Putamen (tissue), 1 donor: ENCODE measurements at places on chromosomes 4 and X.

- DNase-seq: peak; percentile 23
Measured at GRCh38 chr4:168710353-168710946, 213.6 kb downstream of the PALLD start.

DNA sequence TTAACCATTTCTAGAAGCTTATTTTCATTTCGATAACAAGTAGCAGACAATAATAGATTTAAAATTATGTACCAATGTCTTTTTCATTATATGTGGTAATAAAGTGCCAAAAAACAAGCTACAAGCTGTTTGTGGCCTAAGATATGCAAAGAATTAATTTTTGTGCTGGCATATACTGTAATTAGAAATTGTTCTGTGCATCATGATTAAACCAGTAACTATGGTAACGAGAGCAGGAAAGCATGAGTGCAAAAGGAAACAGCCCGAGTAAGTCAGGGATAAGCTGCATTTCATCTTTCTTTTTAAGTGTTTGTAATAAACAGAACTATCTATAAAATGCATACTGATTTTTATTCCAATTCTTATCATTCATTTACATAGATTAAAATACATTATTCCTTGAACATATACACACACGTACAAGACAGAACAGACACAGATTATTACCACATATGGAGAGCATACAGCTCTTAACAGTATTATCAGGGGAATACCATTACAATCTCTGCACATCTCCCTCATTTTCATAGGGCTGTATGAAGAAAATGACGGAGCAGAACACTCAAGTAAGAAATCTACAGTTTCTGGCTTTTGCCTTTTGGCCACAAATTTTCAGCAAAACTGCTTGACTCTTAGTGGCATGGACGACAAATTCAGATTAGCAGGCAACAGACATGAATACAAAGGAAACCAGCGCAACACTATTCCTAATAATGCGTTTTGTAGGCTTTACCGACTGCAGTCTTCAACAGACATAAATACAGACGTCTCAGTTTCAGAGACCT is 121.3 kb upstream of the WDR17 start:
- peak; percentile 13 for DNase-seq

- peak; percentile 3 for DNase-seq
Measured at GRCh38 chrX:41236629-41237028, 97.3 kb upstream of the DDX3X start.

- no peak for DNase-seq
Measured at GRCh38 chr4:884896-885295, 47.2 kb downstream of the GAK start.

DNA sequence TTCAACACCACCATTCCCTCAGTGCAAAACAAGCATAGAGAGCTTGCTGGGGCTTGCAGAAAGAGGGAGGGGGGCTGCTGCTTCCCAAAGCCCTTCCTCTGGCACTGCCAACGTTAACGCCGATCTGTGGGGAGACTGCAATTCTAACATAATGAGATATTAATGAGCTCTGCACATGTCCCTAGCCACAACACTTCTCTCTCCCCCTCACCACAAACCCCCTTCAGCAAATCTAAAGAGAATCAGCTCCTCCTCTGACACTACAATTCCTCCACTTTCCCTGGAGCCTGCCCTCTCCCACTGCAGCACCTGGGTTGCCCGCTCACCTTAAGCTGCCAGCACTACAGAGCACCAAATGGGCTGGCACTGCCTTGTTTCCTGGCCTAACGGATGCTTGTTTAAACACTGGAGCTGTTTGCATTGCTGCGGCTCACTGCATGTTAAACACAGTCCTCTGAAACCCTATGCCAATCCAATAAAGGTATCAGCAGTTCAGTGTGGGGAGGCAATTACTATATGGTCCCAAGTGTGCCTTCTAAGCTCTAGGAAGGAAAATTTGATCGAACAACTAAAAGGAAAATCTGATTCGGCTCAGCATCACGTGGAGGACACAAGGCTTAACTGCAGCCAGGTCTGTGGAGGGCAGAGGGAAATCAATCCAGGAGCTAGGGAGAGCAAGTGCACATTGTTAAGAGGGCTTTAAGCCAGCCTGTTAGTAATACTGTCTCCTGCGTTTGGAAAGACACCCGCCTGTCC is 232.4 kb downstream of the MAML3 start:
- DNase-seq: no peak

DNA sequence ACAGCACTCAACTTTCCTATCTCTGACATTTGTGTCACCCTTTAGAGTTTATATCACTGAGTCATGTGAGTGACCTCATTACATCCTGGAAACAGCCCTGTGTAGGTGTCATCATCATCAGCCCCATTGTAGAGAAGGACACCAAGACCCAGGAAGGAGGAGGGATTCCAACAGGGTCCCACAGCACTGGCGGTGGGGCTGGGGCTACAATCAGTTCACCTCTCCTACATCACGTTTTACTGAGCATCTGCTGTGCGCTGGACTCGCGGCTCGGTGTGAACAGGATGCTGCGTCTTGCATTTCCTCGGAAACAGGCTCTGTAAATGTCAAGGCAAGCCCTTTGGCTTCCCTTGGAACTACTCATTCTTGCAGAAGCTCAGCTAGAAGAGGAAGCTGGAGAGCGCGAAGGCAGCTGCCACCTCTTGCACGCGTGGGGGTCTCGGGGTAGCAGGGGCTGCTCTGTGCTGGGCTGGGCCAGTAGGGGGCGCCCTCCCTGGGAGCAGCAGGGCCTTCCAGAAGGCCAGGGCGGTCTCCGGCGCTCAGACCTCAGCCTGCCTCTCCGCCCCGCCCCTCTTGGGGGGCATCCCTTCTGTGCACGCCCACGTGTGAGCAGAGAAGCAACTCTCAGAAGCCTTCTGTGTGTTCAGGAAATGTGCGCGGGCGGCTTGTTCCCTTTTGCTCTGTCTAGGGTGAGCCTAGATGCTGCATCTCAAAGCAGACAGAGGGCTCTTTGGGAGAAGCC is 29.0 kb downstream of the REELD1 start:
- peak; percentile 76 for DNase-seq

DNA sequence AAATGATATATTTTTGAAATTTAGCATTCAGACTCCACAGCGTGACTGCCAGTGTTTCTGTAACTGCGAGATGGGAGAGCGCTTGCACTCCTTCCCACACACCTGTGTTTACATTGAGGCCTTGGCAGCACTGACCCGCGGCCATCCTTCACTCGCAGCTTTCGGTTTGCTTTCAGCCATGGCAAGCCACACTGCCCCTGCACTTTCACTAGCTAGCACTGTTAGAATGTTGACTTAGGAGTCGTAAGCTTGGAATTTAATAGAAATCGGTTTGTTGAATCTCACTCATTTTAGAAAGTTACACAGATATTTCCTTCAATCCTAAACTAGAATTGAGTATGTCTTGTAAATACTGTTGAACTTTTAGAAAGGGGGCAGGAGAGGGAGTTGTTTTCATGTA is 136.2 kb downstream of the CFAP299 start:
- DNase-seq: no peak

- no peak for DNase-seq
Measured at GRCh38 chrX:100895365-100896075, 21.4 kb upstream of the NOX1 start.

DNA sequence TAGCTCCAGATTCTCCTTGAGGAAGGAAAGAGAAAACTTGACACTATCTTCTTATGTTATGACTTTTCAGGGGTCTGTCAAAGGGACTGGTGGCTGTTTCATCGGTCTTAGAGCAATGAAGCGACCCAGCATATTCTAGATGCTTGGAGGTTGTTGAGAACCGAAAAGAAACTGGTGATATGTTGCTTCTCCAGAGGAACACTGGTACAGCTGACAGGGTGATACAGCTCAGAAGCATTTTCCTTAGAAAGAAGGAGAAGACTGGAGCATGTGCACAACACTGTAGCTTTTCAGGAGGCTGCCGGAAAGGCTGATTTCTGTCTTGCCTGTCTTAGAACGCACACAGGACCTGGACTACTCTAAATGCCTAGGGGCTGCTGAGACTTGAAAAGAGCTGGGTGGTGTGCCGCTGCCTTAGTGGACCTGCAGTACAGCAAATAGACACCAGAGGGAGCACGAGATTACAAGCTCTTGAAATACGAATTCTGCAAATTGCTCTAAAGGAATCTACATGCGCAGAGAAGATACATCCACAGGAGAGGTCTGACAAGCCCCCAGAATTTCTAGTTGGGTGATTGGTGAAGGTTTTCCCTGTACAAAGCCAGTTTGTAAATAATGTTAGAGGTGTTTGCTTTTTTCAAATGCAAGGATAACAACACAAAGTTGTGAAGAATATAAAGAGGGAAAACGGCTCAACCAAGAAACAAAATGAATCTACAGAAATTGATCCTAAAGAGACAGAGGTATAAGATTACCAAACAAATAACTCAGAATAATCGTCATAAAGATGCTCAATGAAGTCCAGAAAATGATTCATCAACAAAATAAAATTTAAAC is 223.1 kb upstream of the DMD start:
- DNase-seq: peak; percentile 22

- DNase-seq: no peak
Measured at GRCh38 chrX:5176766-5177165, 1051.9 kb downstream of the NLGN4X start.

DNA sequence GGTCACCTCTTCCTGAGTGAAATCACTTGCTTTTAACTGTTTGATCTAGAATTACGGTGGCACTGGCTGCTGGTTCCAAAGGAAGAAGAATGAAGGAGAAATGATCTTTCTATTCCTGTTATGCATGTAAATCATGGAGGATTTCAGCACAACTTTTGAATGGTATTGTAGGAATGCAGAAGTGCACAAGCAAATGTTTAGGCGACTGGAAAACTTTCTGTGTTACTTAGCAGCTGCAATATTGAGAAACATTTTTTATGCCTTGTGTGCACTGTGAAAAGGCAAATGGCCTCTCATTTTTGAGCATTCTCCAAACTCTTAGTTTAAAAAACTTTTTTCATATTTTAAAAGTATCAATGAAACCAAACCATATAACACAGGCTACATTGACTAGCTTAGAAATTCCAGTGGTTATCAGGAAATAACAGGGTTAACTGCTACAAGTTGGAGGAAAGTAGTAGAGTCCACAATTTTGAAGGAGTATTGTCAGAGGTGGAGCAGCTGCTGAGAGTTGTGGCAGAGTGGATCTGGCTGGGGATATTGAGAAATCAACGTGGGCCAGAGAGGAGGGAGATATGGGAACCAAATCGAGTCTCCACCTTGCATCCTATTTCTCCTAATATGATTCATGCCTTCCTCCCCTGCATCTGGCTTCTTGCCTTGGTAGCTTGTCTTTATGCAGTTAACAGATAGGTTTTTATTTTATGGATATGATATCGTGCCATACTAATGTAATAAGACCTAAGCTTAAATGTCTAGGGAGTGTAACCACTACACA is 32.0 kb upstream of the FHL1 start:
- no peak for DNase-seq

DNA sequence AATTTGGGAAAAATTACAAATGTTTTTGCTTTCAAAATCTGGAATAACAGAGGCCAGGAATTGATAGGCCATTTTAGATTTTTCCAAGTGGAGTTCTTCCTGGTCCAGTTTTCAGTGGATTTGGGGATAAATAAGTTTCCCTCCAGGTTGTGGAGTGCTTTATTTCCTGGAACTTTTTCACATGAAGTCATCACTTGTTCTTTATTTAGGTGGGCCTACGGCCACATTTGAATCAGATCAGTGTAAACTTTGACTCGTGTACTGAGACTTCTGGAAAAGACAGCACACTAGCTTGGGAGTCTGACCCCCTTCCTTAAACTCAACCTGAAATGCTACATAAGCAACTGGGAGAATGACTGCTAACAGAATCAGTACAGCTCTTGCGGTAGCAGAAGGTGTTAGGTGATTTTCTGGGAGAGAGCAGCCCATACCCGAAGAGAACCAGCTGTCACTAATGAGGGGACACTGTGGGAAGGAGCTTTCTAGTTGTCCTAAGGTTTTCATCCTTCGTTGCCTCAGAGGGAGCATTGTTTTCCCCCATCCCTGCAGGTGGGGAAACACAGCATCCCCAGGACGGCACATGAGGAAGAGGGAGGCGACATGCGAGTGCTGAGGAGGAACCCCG is 235.2 kb upstream of the FAT1 start:
- DNase-seq: no peak

DNA sequence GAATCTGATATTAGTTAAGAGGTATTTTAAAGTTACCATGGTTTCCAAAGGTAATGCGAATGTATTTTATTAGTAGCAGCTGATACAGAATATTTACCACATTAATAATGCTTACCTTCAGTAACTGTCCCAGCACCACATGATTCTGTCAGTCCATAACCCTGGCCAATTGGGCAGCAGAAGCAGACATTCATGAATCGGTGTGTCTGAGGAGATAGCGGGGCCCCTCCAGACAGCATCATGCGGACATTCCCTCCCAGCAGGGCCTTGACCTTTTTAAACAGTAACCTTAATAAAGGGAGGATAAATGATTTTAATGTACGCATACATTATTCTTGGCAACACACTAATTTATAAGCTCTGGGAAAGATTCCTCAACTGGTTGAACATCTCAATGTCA is 43.0 kb upstream of the KCNE5 start:
- no peak for DNase-seq

DNA sequence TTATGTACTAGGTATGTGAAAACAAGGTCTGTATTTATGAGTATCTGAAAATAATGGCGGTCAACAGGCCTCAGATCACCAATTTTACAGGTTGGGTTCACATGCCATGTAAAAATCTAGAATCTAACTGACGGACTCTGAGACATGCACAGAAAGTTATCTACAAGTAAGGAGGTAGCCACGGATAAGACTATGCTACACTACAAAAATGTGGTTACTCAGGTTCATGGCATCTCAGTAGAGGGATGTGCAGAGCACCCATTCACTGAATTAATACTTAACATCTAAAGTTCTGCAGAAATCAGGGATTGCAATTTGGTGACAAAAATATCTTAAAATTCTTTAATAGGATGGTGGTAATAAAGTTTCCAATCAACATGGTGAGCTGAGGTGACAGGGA is 155.9 kb downstream of the APBB2 start:
- no peak for DNase-seq

- DNase-seq: no peak
Measured at GRCh38 chr4:5635826-5636195, 72.5 kb downstream of the EVC2 start.

DNA sequence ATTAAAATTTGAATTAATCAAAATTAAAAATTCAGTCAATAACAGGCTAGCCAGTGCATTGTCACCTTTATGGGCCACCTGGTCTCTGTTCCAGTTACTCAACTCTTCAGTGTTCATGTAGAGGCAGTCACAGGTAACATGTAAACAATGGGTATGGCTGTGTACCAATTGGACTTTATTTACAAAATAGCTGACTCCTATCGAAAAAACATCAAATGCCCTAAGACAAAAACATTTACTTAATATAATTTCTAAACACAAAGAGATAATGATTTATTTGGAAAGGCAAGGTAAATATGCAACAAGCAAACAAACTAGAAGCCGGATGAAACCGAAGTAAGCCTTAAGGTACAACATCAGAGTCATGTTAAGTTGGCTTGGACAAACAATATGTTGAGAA is 8.8 kb downstream of the TMEM150C start:
- DNase-seq: no peak

GRCh38 chr4:82360298-82361177 is 13.3 kb downstream of the HNRNPD start:
- DNase-seq: no peak

GRCh38 chr4:103054030-103054429 is 22.5 kb downstream of the SLC9B2 start:
- no peak for DNase-seq
